HFFc6 (cell line): ENCODE measurements at places on chromosomes 2 and 18. TPM values are rescaled to one million over a fixed set of nuclear protein-coding genes. Genes with fewer than 3 reads are reported as not detected.

FAM117B gene
- 0.57 to 1.3 TPM (median 1.1 TPM) in 3 replicates for total RNA-seq

GATA6 gene
- total RNA-seq = 0.46 to 1.8 TPM (median 0.48 TPM) in 3 replicates

LRRC30 gene
- not detected in 2 replicates for total RNA-seq

ANTXR1 gene
- 98.0 to 123 TPM (median 106 TPM) in 3 replicates for total RNA-seq

NMUR1 gene
- not detected in 3 replicates for total RNA-seq

CLASP1 gene
- total RNA-seq = 42.1 to 49.0 TPM (median 43.4 TPM) in 3 replicates

MARCO gene
- not detected in 3 replicates for total RNA-seq

HYCC2 gene
- 13.0 and 16.7 TPM in 2 replicates for total RNA-seq

NCKAP5 gene
- total RNA-seq = 0.44 to 3.0 TPM (median 0.71 TPM) in 3 replicates

INPP5D gene
- 0.42 to 0.62 TPM in 2 of 3 replicates, not detected in the other for total RNA-seq

FAM110C gene
- not detected in 3 replicates for total RNA-seq

CEP68 gene
- total RNA-seq = 6.4 to 7.4 TPM (median 6.4 TPM) in 3 replicates

DNA sequence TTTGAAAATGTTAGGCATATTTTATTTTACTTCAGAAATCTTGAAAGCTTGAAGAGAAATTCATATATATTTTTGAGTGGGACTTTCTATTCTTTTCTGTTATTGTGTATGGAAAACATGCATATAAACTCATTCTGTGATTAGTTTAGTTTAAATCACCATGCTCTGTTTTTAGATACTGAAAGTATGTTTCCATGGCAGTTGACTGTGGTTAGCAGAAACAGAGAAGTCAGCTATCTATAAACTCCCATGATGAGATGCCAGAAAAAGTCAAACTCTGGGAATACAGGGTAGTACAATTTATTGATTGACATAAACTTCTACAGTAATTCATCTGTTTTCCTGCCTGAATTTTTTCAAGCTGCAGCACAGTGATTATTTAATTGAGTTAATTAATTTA, 905.3 kb upstream of the VRK2 start:
- DNase-seq = no peak

GRCh38 chr18:41899535-41899934, 55.5 kb upstream of the PIK3C3 start:
- DNase-seq = no peak

DNA sequence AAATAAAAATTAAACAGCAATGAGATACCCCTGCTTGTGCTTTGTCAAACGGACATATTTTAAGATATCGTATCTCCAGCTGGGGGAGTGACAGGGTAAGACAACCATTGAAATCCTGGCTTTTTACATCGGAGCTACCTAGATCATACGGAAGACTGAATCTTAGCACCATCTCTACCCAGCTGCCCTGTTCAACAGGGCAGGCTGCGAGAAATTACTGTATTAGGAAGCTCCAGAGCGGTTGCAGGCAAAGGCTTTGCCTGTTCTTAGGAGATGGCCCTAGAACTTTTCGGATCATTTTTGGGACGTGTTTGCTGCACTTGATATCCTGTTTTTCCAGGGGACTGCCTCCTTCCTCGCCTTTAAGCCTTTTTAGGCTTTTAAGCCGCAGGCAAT, 2.0 kb upstream of the PRKCE start:
- no peak for DNase-seq

DNA sequence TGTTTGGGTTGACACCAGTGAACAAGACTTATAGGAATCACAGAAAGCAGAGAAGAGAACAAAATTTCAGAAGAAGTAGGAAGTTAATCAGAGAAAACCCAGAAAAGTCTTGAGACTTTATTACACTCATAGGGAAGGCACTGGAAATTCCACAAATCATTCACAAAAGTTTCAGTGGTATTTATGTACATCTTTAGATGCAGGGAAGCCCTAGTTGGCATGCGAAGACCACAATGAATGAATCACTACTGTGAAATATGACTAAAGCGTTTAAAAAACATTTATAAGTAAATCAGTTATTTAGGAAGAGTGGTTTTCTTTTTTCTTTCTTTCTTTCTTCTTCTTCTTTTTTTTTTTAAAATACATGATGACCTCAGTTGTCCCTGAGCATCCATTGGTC, 105.1 kb downstream of the NUP35 start:
- peak; percentile 29 for DNase-seq

DNA sequence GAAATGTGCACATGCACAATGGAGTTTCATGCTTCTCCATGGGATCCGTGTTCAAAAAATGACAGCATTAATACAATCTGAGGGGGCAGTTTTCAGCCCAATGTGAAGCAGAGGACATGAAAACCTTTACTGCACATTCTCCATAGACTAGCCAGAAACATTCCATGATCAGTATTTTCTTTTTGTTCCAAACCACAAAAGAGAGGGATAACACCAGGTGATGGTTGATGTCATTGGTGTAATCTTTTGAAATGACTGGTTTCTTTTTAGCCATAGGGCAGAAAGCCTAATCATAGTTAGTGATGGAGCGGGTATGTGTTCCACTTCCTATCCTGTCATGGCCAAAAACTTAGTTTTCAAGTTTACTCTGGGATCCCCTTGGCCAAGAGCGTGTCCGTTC, 1.8 kb upstream of the KYNU start:
- no peak for DNase-seq

DNA sequence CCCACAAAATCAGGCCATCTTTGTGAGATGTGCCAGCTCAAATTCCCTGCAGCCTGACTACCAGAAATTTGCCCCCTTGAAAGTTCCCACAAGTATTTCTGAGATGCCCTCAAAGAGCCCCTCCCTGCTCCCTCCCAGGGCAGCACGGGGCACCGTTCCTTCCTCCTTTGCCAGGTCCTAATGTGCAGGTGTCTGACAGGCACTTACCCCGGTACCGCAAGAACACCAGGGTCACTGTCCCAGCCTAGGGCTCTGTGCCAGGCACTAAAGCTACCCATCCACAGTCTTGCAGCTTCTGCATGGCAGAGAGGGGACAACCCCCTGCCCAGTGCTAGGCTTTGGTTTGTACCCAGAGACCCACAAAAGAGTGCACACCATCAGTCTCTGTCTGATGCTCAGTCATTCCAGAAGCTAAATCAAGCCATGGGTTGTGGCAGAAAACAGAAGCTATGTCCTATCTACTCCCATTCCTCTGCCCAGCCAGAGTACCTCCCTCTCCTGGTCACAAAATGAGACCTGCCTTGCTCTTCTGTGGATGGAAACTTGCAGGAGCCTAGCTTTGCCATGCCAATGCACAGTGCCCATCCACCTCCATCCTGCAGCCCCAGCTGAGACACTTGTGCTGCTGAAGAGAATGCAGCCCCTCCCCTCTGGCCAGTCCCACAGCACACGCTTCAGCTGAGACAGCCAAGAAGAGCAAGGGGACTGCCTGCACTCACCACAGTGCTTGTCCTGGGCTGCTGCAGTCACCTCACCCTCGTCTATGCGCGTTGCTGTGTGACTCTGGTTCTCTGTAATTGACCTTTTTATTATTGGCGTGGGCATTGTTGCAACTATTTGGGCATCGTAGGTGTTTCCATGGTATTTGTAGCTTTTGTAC, 48.7 kb downstream of the INPP5D start:
- DNase-seq = no peak

DNA sequence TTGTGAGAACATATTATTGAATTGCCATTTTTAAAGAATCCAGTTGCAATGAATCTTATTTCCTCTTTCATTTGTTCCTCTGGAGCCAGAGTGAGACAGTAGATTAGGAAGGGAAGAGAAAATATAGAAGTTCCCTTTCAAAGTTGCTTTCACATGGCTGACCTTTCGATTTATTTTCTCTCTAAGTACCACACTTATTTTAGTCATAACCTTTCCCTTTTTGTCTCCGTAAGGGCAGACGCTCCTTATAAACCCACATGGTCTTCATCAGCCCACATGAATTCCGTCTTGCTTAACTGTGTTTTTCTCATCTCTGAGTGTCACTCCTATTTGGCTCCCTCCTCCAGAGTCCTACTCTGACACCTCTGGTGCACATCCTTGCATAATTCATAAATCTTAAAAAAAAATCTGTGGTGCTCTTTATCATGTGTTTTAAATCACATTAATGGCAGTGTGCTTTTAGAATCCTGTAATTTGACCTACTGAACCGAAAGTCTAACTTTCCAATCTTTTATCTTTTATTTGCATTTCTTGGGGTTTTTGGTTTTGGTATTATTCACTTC, 38.5 kb upstream of the ZNF396 start:
- no peak for DNase-seq

- no peak for DNase-seq
These were observed 35.5 kb upstream of the PTMA start for GRCh38 chr2:231672617-231673347.

GRCh38 chr2:43023791-43024514, 202.5 kb downstream of the ZFP36L2 start:
- DNase-seq = no peak

- DNase-seq = no peak
These were observed 111.2 kb upstream of the AGAP1 start for GRCh38 chr2:235382601-235383000.

DNA sequence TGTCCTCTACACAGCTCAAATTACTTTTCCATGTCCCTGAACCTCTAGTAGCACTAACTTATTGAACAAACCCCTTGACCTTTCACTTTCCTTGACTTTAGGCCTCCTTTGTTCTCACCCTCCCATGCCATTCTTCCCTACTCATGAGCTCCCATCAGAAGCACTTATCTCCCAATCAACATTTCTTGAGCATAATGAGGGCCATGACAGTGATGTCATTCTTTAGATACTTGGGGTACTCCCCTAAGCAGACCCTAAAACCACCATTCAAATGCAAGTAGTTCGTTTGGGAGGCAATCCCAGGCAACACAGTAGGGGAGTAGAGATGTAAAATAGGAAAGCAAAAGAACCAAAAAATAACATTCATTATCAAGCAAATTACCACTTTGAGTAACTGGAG, 115.9 kb upstream of the ARHGAP28 start:
- DNase-seq = no peak

- DNase-seq = peak; percentile 45
These were observed 64.1 kb downstream of the PTPN4 start for GRCh38 chr2:119823734-119824334.

- DNase-seq = no peak
These were observed 46.8 kb upstream of the PXDN start for GRCh38 chr2:1791006-1791605.

- DNase-seq = no peak
These were observed 11.1 kb upstream of the SLC4A10 start for GRCh38 chr2:161613161-161613560.

GRCh38 chr2:232532419-232532818, 6.5 kb downstream of the CHRND start:
- no peak for DNase-seq

DNA sequence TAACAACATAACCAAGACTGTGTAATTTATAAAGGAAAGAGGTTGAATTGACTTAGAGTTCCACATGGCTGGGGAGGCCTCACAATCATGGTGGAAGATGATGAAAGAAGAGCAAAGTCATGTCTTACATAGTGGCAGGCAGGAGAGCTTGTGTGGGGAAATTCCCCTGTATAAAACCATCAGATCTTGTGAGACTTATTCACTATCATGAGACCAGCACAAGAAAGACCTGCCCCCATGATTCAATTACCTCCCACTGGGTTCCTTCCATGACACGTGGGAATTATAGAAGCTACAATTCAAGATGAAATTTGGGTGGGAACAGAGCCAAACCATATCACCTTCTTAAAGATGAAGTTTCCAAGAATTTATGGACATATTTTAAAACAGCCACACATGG, 2.5 kb upstream of the IL36RN start:
- no peak for DNase-seq
